ENCODE measurements at places on chromosomes 2 and 18. TPM values are rescaled to one million over a fixed set of nuclear protein-coding genes. Genes with fewer than 3 reads are reported as not detected.

Gene CD8B
- polyA plus RNA-seq: 0.82 TPM

Gene CAPN13
- 1.3 TPM for polyA plus RNA-seq

Gene SMAD7
- polyA plus RNA-seq: 69.5 TPM

Gene NAT8
- polyA plus RNA-seq: 1.2 TPM

Gene TP53I3
- polyA plus RNA-seq: 67.4 TPM

Gene IL36G
- polyA plus RNA-seq: 0.28 TPM

Gene LCT
- 0.23 TPM for polyA plus RNA-seq

Gene CDH19
- polyA plus RNA-seq: 0.07 TPM

Gene FOXI3
- polyA plus RNA-seq: not detected

Gene DSC1
- 0.07 TPM for polyA plus RNA-seq
